Fibroblast of skin of scalp (primary cell): ENCODE measurements at places on chromosomes 12 and 14.

DNA sequence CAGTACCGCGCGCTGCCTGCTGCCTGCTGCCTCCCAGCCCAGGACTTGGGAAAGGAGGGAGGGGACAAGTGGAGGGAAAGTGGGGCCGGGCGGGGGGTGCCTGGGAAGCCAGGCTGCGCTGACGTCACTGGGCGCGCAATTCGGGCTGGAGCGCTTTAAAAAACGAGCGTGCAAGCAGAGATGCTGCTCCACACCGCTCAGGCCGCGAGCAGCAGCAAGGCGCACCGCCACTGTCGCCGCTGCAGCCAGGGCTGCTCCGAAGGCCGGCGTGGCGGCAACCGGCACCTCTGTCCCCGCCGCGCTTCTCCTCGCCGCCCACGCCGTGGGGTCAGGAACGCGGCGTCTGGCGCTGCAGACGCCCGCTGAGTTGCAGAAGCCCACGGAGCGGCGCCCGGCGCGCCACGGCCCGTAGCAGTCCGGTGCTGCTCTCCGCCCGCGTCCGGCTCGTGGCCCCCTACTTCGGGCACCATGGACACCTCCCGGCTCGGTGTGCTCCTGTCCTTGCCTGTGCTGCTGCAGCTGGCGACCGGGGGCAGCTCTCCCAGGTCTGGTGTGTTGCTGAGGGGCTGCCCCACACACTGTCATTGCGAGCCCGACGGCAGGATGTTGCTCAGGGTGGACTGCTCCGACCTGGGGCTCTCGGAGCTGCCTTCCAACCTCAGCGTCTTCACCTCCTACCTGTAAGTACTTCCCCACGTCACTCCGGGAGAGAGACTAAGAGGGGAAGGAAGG, at the start of gene LGR5:
LGR5 (plus strand) TSS at position 186 of the 732 bp plus-strand sequence; CDS start at position 469, 283 bp downstream.
- peak; percentile 70 for DNase-seq

DNA sequence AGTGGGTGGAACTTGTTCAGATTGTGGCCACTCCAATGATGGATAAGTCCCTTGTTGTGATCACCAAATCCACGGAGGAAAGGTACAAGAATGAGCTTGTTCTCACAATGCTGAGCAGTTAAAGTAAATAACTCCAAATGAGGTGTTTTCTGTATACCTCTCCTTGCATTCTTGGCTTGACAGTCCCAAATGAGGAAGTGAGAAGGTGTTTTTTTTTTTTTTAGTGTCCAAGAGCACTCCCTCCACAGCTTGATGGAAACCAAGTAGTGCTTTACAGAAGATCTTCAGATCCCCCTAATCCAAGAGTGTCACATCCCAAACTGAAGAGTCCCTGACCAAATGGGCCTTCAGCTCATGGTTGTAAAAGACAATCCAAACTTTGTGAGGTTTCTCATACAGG, 153.6 kb downstream of the ATP23 start:
- DNase-seq = no peak

GRCh38 chr14:38404616-38405015, 148.7 kb upstream of the CLEC14A start:
- DNase-seq = peak; percentile 88

GRCh38 chr14:58747181-58747580, 109.4 kb downstream of the DACT1 start:
- peak; percentile 90 for DNase-seq

DNA sequence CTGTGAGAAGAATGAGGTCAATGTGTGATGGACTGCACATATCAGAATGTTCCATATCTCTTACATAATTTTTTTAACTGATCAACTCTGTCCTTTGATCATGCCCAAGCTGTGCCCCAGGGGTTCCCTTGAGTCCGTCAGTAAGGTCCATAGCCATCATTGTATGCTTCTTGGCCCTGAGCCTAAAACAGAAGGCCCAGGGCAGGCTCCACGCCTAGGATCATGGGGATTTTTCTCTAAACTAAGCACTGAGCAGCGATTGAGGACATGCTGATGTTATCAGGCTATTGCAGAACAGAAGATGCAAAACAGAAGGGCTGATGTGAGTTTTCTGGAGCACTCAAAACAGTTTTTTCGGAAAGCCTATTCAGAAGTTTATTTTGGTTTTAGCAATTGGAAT, 20.9 kb downstream of the RNASE9 start:
- DNase-seq = no peak

GRCh38 chr14:104665657-104666522, 23.5 kb upstream of the INF2 start:
- no peak for DNase-seq

- no peak for DNase-seq
These were observed 15.9 kb downstream of the CACNA1C start for GRCh38 chr12:2068653-2069052.

- no peak for DNase-seq
These were observed 124.3 kb upstream of the SLC38A4 start for GRCh38 chr12:46950094-46950493.

DNA sequence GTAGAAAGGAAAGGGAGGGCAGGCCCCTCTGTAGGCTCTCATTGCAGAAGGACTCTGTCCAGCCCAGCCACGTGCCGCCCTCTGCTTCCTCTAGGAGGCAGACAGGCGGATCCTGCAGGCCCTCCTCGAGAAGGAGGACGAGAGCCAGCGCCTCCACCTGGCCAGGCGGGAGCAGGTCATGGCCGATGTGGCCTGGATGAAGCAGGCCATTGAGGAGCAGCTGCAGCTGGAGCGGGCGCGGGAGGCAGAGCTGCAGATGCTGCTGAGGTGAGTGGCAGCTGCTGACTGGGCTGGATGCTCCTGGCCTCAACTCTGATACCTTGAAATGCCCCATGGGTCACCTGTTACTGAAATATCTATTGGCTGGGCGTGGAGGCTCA, 10.9 kb downstream of the TCHP start:
- peak; percentile 14 for DNase-seq

DNA sequence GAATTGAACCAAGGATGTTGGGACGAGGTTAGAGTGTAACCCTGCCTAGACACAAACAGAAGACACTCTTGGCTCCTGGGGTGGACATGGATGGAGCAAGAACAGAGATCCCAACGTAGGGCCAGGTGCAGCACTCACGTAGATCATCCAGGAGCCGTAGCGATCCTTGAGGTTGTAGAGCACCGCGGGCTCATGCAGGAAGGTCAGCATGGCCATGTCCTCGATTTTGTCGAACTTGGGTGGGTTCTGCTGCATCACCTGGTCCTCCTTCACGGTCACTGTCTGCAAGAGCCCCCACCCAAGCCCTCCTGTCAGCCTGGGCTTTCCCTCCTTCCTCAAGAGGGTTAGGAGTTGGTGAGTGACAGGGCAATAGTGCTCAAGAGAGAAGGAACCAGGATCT, 2.5 kb downstream of the MYH7 start:
- DNase-seq = no peak

GRCh38 chr12:111363578-111363977, 5.3 kb downstream of the PHETA1 start:
- DNase-seq = peak; percentile 27

DNA sequence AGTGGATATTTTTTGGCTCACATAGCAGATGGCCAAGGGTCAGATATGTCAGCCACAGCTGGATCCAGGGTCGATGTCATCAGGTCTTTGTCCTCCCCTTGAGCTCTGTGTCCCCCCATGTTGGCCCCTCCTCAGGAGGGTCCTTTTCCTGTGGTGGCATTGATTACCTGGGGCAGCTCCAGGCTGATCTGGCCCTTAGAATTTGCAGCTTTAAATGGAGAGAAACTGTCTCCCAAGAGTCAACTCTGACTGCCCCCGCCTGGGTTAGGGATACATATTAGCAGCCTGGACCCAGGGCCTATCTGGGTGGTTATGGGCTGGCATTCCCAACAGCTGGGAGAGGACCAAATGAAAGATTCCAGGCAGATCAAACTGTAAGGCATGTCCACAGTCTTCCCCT, 330.5 kb downstream of the RGS6 start:
- no peak for DNase-seq

- DNase-seq = no peak
These were observed 123.3 kb downstream of the PAPOLA start for GRCh38 chr14:96625426-96625985.

- DNase-seq = no peak
These were observed 63.7 kb downstream of the SLC24A4 start for GRCh38 chr14:92386637-92387036.

- DNase-seq = peak; percentile 68
These were observed 139.1 kb downstream of the MED13L start for GRCh38 chr12:116138364-116138763.

- no peak for DNase-seq
These were observed 3.4 kb downstream of the KCNA5 start for GRCh38 chr12:5047094-5047493.

- DNase-seq = peak; percentile 68
These were observed 970 bp downstream of the CDH24 start for GRCh38 chr14:23056145-23056955.

GRCh38 chr14:39733741-39734140, 301.5 kb upstream of the FBXO33 start:
- DNase-seq = no peak

DNA sequence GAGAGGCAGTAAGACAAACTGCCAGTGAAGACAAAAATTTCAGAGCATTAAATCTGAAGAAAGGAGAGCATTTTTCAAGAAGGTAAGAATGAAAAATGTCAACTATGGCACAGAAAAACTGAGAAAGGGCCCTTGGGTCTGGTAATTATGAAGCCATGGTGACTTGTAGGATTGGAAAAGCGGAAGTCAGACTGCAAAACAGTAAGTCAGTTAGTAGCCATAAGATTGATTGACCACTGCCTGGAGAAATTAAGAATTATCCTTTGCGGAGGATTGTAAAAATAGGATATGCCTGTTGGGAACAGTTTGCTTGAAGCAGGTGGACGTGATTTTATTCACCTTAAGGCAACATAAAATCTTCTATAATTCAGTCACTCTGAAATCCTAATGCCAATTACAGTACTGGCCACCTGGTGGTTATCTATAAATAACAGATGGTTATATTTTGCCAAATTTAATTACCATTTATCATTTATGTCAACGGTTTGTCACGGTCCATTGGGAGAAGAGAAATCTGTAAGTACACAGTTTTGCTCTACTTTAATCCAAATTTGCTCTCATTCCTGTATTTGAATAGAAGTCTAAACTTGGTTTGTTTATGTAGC, 127.1 kb upstream of the CNTN1 start:
- DNase-seq = no peak

- DNase-seq = no peak
These were observed 1.3 kb downstream of the PNP start for GRCh38 chr14:20470603-20470901.

- peak; percentile 29 for DNase-seq
These were observed 602.7 kb upstream of the FLRT2 start for GRCh38 chr14:84927096-84927827.

DNA sequence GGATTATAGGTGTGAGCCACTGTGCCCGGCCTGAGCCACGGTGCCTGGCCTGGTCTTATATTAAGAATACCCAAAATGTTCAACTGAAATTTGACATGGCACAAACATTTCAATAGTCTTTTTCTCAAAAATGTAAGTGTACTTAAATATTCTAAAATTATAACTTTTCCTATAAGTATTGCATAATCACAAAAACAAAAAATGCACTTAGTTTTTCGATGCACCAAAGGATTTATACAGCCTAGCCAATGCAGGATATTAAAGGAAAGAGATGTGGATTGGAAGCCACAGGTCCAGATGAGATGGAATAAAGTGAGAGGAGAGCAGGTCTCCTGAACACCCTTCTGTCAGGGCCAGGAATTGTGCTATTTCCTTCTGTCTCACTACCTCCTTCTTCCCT, 62.8 kb downstream of the ZC3H14 start:
- DNase-seq = no peak

- no peak for DNase-seq
These were observed 2.5 kb downstream of the PGAM5 start for GRCh38 chr12:132713123-132713522.

- no peak for DNase-seq
These were observed 26.0 kb downstream of the ASPG start for GRCh38 chr14:104111301-104112112.

- no peak for DNase-seq
These were observed 108.8 kb downstream of the PRKCH start for GRCh38 chr14:61430066-61430757.

- peak; percentile 50 for DNase-seq
These were observed 1.2 kb downstream of the CDK2AP1 start for GRCh38 chr12:123270214-123271000.

DNA sequence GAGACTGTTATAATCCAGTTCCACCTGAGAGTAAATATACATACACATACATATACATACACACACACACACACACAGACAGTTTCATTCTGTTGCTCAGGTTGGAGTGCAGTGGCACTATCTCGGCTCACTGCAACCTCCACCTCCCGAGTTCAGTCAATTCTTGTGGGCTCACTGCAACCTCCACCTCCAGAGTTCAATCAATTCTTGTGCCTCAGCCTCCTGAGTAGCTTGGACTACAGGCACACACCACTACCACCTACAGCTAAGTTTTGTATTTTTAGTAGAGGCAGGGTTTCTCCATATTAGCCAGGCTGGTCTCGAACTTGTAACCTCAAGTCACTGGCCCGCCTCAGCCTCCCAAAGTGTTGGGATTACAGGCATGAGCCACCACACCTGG, 8.9 kb upstream of the PHLDA1 start:
- DNase-seq = no peak

- DNase-seq = no peak
These were observed 99.9 kb downstream of the BEGAIN start for GRCh38 chr14:100487304-100487703.

DNA sequence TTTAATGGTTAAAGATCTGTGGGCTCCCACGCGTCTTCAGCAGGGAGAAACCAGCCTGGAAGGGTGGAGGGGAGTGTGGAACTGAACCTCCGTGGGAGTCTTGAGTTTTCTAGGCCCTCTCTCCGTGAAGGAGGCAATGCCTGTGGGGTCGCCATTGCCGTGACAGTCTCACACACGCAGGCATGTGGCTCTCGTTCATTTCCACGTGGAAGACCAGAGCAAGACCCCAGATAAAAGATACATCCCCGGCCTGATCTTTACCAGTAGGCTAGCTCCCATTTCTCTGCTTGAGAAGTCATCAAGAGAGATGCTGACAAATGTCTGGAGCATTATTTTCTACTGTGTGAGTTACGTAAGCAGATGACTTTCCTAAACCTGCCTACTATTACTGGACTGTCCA, 491.7 kb upstream of the LMO3 start:
- DNase-seq = no peak

GRCh38 chr14:69316449-69317101, 56.6 kb downstream of the GALNT16 start:
- no peak for DNase-seq

DNA sequence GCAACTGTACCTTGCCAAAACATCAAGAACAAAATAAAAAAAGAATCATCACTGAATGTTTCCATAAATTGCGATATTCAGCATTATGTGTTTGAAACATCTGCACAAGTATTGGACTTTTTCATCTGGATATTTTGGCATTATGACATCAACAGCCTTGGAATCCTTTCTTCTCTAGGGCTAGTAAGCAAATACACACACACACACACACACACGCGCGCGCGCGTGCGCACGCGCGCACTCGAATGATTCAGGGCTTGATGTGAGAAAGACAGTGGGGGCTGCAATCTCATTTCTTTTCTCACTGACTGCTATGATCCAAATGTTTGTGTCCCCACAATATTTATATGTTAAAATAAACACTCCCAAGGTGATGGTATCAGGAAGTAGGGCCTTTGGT, 90.0 kb upstream of the SLC38A4 start:
- peak; percentile 87 for DNase-seq

- DNase-seq = no peak
These were observed 483.2 kb downstream of the APAF1 start for GRCh38 chr12:99128246-99128802.
